ENCODE measurements at places on chromosomes 5 and 9. TPM values are rescaled to one million over a fixed set of nuclear protein-coding genes. Genes with fewer than 3 reads are reported as not detected.

SOX30 gene
- polyA plus RNA-seq, result 0.05 TPM

GRK6 gene
- polyA plus RNA-seq, result 7.6 TPM

IL4 gene
- polyA plus RNA-seq, result not detected

ZFP2 gene
- polyA plus RNA-seq, result 1.6 TPM

IL3 gene
- not detected for polyA plus RNA-seq

S1PR3 gene
- 1.8 TPM for polyA plus RNA-seq

ADAMTS13 gene
- polyA plus RNA-seq, result 18.9 TPM

TMEM252 gene
- not detected for polyA plus RNA-seq

CTSL gene
- polyA plus RNA-seq, result 33.8 TPM

TRIM36 gene
- polyA plus RNA-seq, result 0.61 TPM

EXD3 gene
- 43.1 TPM for polyA plus RNA-seq

ARL14EPL gene
- polyA plus RNA-seq, result not detected

LCN10 gene
- 12.4 TPM for polyA plus RNA-seq

SLC36A2 gene
- polyA plus RNA-seq, result not detected

STC2 gene
- 6.1 TPM for polyA plus RNA-seq

OMD gene
- polyA plus RNA-seq, result 0.38 TPM

EDIL3 gene
- 1.3 TPM for polyA plus RNA-seq

PCDHGA2 gene
- 0.46 TPM for polyA plus RNA-seq

GARIN3 gene
- polyA plus RNA-seq, result not detected

SARDH gene
- polyA plus RNA-seq, result 18.5 TPM

IL7R gene
- polyA plus RNA-seq, result 0.52 TPM

GCNT1 gene
- 7.2 TPM for polyA plus RNA-seq

NDUFAF2 gene
- polyA plus RNA-seq, result 28.6 TPM

GPR151 gene
- polyA plus RNA-seq, result not detected

TRIM7 gene
- polyA plus RNA-seq, result 2.4 TPM

AKNA gene
- 6.9 TPM for polyA plus RNA-seq

CCDC171 gene
- polyA plus RNA-seq, result 1.5 TPM

RAI14 gene
- polyA plus RNA-seq, result 5.4 TPM

PCDHAC2 gene
- polyA plus RNA-seq, result 0.73 TPM

BRIX1 gene
- polyA plus RNA-seq, result 15.9 TPM

PCDHA1 gene
- 0.47 TPM for polyA plus RNA-seq

LMX1B gene
- 0.30 TPM for polyA plus RNA-seq

ERGIC1 gene
- polyA plus RNA-seq, result 60.3 TPM

C9orf153 gene
- 0.42 TPM for polyA plus RNA-seq

Data from pancreas (tissue), 10 donors.